ENCODE measurements at places on chromosomes 7 and 10. TPM values are rescaled to one million over a fixed set of nuclear protein-coding genes. Genes with fewer than 3 reads are reported as not detected.

ZPBP gene
- total RNA-seq = not detected

CPN1 gene
- total RNA-seq = not detected

SMNDC1 gene
- 27.6 TPM for total RNA-seq

PTPRZ1 gene
- total RNA-seq = 0.41 TPM

CCL24 gene
- total RNA-seq = not detected

PON3 gene
- total RNA-seq = 0.57 TPM

SLC13A4 gene
- total RNA-seq = not detected

- DNase-seq = no peak
Measured at GRCh38 chr10:28411648-28412047, 108.8 kb upstream of the MPP7 start.

DNA sequence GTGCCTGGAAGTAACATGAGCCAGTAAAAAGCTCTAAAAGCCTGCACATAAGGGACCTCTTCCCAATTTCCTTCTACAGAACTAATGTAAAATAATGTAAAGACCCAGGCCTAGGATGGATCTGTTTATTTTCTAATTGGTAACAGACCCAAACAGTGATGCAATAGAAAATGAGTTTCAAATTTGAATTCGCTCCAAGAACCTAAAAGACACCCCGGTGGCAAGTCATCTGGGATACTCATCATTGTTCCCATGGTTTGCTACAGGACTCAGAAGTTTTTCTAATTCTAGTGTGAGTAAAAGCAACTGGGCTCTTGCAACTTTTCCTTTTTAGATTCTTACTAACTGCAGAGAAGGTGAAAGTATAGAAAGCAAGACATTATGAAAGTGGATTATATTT lies 271.3 kb upstream of the CACNA2D1 start:
- DNase-seq = no peak

GRCh38 chr7:12475362-12476063 lies 71.8 kb upstream of the VWDE start:
- DNase-seq = no peak

DNA sequence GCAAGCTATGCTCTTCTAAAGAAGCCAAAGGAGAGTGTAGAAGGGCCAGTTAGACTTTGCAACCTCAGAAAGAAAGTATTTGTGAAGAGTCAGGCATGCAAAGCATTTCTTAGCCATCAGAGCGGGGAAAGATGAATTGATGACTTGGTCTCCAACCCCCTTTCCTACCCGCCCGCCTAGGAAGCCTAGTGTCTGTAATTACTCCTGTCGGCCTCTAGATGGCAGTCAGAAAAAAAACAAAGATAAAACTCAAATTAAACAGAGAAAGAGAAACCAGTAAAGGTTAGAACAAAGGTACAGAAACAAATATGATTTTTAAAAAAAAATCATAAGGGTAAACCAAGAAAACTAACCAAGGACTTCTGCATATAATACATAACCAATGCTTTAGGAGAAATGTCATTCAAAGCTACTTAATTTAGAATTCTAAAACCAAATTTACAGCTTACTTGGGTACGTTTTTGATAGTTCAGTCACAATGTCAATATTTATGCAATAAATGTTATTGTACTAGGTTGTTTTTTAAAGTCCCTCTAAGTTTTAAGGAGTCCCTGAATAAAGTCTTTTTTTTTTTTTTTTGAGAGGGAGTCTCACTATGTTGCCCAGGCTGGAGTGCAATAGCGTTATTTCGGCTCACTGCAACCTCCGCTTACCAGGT lies 97.6 kb downstream of the LYZL1 start:
- DNase-seq = no peak

DNA sequence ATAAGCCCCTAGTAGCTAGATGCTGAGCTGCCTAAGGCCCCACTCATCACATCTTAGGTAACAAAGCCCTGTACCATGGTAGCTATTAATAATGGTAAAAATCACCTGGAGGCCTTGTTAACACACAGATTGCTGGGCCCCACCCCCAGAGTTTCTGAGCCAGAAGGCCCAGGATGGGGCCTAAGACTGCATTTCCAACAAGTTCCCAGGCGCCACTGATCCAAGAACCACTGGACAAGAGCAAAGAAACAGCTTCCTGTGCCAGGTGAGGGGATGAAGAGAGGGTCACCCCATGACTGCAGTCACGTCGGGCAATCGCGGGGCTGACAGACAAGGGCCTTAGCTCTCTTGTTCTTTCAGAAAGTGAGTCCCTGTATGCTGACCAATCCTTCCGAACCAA lies 46.8 kb downstream of the ACSM6 start:
- no peak for DNase-seq

DNA sequence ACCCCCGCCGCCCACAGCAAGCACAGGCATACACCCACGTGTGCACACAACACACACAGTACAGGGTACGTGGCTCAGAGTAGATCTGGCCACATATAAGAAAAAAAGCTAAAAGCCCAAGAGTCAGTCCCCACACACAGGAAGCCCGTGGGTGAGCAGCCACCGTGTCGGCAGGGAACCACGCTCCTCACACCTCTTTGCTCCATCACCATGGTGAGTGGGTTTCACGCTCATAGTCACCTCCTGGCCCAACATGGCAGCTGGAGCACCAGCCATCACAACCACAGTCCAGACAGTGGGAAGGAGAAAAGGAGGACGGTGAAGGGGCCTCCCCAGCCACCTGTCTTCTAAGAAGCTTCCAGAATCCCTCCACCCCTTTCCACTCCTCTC lies 76.0 kb upstream of the PDGFA start:
- DNase-seq = no peak

DNA sequence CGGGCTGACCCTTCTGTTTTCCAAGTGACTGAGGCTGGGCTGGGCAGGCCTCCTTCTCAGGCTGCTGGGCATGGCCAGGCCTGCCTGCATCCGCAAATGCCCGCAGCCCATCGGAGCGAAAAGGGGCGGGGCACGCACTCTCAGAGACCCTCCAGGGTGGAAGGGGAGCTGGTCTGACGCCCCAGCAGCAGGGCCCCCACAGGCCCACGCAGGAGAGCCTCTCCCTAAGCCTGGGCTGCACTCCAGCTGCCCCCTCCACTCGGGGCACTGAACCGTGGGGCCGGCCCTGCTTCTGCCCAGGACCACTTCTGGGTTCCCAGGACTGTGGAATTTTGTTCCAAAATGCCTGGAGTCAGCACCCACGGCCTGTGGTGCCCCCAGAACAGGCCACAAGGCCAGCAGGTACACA lies 9.3 kb downstream of the ADAP1 start:
- no peak for DNase-seq

GRCh38 chr7:100465702-100466311 lies 1.7 kb upstream of the SPACDR start:
- peak; percentile 85 for DNase-seq

- DNase-seq = no peak
Measured at GRCh38 chr7:132817949-132818348, 241.7 kb upstream of the PLXNA4 start.

GRCh38 chr7:107007892-107008287 lies 36.6 kb upstream of the PRKAR2B start:
- DNase-seq = no peak

DNA sequence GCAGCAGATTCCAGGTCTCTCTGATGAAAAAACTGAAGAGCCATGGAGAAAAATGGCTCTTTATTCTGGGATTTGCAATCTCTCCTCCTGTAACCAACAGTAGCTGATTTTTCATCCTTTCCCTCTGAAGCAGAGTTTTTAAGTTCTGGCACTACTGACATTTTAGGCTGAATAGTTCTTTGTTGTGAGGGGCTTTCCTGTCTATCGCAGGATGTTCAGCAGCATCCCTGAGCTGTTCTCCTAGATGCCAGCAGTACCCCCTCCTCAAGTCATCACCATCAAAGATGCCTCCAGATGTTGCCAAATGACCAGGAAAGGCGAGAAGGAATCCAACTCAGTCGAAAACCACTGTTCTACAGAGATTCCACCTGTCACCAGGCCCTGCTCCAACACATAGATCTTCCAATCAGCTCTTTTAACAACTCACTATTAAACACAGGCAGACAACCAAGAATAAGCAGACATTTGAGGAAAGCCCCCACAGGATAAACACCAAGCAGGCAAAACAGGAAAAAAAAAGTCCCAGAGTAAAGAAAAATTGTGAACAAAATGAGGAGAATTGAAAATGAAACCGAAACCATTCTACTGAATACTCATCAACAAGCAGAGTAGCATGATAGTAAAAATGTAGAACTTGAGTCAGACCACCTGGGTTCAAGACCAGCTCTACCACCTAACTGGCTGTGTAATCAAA lies 124.8 kb downstream of the MPP7 start:
- DNase-seq = no peak

GRCh38 chr7:94266238-94266644 lies 128.5 kb upstream of the COL1A2 start:
- no peak for DNase-seq

- DNase-seq = no peak
Measured at GRCh38 chr10:112345202-112345601, 28.7 kb upstream of the ACSL5 start.

- DNase-seq = no peak
Measured at GRCh38 chr10:47454008-47454779, 29.7 kb downstream of the ANXA8 start.

DNA sequence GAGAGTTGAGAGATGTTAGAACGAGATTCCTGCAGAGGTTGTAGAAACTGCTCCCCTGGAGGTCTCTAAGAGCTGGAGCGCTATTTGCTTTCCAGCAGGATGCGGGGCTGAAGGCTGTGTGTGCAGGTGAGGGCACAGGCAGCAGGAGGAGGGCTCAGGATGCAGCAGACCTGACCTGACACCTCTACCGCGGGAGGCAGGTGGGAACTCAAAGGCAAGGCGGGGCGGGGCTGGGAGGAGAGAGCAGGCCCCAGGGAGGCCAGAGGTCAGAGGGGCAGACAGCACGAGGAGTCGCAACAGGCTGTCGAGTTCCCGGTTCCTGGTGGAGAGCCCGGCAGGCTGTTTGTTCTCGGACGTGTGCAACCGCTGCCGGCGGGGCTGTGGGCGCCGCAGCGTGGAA lies 7.9 kb upstream of the CRTAC1 start:
- no peak for DNase-seq

DNA sequence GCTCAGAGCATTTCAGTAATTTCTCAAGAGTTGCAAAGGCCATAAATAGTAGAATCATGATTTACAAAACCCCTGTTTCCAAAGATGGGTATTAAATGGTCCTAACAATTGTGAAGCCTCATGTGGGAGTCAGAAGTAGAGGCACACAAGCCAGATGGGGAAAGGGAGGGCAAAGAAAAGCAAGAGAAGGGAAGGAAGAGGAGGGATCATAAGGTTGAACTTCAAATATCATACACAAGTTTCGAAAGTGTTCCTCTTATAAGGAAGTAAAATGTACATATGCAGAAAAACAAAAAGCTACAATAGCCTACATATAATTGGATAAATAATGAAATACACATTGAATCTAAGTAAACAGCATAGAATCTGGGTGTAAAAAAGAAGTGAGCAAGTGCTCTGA lies 6.0 kb downstream of the LIPN start:
- no peak for DNase-seq

DNA sequence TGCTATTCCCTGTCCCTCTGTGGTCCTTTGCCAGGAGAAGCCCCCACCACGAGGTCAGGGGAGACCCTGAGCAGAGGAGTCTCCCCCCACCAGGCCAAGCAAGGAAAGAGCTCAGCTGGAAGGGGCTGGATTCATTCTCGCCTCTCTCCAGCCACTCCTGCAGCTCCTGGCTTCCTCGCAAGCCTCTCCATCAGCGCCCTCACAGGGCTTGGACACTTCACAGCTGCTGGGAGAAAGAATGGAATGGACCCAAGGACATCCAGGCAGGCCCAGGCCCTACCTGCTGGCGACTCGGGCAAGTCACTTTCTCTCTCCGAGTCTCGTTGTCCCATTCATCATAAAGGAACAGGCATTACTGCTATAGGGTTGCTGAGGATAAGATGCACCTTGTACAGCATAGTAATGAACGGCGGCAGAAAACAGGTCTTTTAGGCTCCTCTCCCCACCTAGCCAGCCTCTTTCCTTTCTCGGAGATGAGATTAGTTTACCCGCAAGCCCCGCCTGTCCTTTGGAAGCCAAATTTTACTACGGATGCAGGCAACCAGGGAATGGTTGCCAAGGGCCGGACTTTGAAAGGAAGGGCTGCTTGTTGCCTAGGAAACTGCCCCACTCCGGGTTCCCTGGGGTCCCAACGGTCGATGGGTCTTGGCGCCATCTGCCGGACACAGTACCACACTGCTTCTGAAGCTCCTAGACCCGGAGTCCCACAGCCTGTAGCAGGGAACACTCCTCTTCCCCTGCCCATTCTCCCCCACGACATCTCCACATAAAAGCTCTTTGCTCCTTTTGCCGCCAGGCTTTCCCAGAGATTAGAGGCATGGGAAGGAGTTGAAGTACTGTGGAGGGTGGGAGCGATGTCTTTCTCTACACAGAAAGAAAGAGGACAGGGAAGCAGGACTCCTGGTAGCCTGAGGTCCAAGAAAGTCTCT lies 22.3 kb downstream of the IMPDH1 start:
- DNase-seq = peak; percentile 86

GRCh38 chr10:69498711-69499471 lies 47.6 kb downstream of the TSPAN15 start:
- DNase-seq = no peak

DNA sequence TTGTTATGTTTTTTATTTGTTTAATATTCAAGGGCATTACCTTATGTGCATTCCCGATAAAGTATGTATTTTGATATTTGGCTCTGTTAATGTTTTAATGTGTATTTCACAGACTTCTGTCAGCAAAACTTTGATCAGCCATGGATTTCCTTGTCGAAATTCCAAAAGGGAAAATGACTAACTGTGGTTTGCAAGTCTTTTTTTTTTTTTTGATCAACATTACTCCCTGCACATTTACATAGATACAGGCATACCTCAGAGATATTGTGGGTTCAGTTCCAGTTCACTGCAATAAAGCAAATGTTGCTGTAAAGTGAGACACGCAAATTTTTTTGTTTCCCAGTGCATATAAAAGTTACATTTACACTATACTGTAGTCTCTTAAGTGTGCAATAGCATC lies 351.9 kb downstream of the CXCL12 start:
- no peak for DNase-seq

All from Right ventricle myocardium inferior (tissue), 1 donor.